ENCODE measurements at places on chromosomes 2 and 18.

DNA sequence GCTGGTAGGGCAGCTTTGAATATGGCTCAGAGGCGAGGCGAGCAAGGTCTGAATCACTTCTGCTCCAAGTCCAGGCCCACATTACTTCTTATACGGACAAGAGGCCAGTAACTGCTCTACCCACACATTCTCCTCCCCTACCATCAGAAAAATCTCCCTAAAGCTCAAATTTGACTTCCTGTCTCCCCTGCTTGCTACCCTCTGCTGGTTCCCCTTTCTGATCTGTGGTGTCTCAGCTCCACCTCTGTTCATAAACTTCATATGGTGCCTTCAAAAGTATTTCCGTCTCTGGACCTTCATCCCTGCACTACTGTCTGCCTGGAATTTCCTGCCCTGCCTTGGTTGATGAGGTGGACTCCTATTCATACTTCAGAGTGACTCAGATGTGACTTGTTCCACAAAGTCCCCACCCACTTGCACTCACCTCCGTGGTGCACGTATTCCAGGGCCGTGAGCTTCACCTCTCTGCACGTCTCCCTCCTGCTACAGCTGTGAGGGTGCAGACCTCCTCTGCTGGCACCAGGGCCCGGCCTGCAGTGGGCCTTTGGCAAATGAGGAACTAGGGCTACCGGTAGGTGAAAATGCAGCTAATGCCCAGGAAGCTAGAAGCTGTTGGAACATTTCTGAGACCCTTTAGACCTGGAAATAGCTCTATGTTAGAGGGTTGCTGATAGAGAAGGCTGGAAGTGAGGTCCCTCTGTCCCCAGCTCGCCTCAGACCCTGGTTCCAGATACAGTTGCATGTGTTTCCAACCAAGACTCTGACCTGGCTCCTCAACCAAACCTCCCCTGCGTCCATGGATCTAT, 24.6 kb upstream of the KCMF1 start:
- DNase-seq = no peak

GRCh38 chr2:24855726-24856125, 62.5 kb downstream of the CENPO start:
- DNase-seq = no peak

- DNase-seq = peak; percentile 40
Measured at GRCh38 chr2:20544153-20544747, 97.4 kb downstream of the RHOB start.

- DNase-seq = no peak
Measured at GRCh38 chr18:48022531-48023329, 92.3 kb upstream of the SMAD2 start.

GRCh38 chr2:150526827-150527226, 39.4 kb upstream of the RND3 start:
- DNase-seq = no peak

DNA sequence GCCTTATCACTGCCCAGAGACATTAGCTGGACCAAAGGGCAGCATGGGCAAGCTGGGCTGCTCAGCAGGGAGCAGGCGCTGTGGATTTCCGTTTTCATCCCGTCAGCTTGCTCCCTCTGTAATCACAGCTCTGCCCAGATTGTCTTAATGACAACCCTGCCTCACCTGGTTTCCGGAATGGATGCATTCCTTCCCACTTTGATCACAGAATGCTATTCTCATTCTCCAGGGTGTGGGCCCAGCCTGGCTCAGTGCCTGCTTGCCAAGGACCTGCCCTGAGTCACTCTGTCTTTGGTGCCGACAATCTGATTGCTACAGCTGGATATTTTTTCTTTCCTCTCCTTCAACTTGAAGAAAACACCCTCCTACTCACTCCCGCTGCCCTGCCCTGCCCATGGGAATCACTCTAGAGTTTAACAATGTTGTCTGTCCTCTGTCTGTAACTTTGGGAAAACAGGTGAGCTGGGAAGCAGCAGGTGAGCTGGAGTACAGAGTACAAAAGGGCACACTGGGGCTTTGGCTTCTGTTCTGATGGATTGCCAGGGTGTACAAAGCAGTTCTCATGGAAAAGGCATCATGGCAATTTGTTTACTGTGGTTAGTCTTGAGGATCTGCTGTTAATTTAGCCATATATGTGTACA, 27.2 kb upstream of the FAM136A start:
- DNase-seq = no peak

DNA sequence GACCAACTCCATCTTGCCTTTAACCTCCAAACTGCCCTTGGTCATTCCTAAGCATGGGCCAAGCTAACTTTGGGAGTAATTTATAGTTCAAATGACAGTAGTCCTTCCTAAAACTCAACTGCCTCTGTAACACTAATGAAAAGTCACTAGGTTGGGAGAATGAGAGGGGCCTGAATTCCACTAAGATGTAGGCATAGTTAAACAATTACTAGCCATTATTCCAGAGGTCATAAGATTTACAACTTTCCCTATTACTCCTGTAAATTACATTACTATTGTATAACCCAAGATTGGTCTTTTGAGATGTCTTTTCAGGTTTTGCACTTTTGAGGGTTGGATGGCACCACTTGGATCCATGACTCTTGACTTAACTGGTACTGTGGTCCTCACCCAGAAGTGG, 94.6 kb downstream of the SPP2 start:
- no peak for DNase-seq

DNA sequence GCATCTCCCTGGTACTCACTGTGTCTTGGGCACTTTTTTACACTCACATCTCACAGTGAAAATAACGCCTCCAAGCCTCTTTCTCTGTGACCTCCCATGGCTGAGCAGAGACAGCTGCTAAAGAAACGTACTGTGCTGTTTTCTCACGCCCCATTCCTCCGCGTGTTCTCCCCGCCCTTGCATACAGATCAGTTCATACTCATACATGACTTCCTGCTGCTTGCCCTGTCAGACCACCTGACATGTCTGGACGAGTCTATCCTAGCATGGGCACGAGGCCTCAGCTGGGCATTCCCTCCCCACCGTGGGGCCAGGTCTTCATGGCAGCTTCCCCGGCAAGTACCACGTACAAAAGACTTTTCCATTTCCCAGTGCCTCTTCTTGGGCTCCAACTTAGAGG, 21.2 kb upstream of the IL1A start:
- DNase-seq = no peak

DNA sequence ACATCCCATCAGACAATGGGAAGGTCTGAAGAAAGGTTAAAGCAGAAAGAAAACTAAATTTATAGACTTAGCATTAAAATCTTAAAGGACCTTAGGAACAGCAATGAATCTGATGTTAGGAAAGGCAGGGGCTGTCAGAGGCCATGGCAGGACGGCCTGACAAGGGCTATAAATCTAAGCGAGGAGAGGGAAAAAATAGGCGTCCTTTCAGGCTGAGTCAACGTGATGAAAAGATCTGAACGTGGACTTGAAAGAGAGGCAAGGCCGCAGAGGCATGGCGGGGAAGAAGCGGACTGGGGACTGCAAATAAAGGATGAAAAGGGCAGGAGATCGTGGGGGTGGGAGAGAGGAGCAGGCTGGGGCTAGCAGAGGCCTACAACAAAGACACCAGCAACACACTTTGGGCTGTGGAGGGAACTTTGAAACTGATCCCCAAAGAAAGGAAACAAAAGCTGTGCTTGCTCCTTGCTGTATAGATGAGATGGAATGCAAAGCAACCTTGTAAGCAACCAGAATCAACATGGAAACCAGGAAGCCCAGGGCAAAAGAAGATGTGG, 145.6 kb downstream of the NRP2 start:
- DNase-seq = no peak

DNA sequence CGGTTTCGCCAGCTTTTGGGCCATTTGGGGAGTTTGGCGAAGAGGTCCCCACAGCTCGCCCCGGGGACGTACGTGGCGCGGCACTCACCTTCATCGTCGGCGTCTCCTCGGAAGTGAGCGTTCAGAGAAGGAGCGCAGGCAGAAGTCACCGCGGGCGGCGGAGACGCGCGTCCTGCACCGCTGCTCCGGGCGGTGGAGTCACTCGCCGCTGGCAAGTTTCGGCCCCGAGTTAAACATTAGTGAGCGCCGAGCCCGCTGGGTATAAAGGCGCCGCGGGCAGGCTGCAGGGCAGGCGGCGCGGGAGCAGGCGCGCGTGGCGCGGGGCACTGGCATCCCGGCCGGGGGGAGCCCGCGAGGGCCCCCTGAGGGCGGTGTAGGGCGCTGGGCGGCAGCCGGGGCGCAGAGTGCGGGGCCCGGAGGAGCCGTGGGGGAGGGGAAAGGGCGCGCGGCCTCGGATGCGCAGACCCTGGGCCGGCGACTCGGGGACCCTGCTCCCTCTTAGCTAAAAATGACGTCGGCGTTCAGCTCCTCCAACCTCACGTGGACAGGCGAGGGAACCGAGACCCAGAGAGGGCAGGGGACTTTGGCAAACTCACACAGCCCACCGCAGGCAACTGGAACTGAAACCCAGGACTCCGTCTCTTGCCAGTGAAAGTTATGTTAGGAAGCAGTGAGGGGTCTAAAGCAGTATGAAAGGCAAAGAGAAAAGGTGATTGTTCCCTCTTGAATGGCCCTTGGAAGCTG, at the start of gene DPP4:
DPP4 (minus strand) TSS at position 328 of the 744 bp plus-strand sequence; CDS start at position 94, 234 bp downstream.
- DNase-seq = no peak

GRCh38 chr2:201057087-201057521, 14.4 kb downstream of the HYCC2 start:
- no peak for DNase-seq

DNA sequence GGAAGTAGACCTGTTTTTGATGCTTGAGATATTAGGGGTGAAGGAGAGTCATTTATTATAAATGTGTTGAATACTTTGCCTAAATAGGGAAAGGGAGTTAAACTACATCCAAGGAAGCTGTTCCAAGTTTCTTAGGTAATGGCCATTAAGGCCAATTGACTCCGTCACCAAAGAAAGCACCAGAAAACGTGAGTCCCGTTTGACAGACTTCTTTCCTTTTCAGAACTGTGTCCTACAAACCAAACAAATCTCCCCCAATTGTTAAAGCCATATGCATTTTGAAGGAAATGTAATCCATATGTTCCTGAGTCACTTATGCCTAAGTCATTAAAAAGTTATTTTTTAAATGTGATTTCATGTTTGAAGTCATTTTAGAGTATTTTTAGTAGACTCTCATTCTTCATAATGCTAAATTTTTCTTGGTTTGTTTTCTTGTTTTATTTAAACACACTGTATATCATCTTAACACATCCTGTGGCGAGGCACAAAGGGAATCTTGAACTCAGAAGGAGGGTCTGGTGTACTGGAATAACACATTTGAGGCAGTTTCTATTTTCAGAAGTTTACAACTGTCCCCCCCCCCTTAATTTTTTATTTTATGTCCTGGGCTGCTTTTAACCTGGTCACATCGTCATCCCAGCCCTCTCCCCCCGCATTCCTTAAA, 133.7 kb downstream of the RHBDD1 start:
- DNase-seq = no peak

DNA sequence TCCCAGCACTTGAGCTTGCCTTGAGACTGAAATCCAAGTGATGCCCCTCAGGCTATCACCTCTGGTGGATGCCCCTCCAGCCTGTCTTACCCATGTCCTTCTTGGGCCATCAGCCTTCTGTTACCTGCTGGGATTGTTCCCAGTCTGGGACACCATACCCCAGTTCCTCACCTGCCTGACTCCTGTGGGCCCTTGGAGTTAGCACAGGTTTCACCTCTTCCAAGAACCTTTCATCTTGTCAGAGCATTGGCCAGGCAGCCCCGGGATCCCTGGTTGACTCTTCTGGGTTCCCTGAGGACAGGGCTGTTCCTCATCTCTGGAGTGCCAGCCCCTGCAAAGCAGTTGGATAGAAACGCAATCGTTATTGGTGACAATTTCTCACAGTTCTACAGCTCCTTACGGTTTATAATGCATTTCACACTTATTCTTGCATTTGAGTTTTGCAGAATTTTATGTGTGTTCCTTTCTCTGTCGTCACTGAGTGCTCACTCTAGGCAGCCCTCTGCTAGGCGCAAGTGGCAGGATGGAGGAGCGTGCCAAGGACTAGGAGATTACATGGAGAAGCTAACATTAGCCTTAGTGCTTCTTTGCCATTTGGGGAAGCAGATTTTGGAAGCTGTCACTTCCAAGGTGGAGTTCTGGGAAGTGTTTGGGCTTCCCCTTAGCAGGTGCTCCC, 139.7 kb downstream of the DDX1 start:
- no peak for DNase-seq

GRCh38 chr18:58253871-58254270, 209.8 kb downstream of the NEDD4L start:
- no peak for DNase-seq

- no peak for DNase-seq
Measured at GRCh38 chr2:9983401-9984216, 32.1 kb downstream of the GRHL1 start.

DNA sequence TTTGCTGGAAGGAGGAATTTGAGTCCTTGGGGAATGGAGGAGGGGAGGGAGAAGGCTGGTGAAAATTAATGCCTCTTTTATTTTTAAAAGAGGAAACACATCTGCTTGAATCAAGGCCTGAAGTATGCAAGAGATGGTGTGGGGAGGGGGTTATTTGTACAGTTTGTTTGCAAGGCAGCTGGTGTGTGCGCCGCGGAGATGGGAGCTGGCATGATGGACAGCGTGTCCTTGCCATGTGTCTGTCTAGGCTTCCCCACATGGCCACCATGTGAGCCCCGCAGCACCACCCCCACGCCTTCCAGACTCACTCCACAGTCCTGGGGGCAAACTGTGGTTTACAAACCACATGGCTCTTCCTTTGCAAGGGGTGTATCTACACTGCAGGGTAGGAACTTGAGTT, 154.8 kb upstream of the APCDD1 start:
- no peak for DNase-seq

- no peak for DNase-seq
Measured at GRCh38 chr18:59717291-59717690, 20.1 kb upstream of the CCBE1 start.

DNA sequence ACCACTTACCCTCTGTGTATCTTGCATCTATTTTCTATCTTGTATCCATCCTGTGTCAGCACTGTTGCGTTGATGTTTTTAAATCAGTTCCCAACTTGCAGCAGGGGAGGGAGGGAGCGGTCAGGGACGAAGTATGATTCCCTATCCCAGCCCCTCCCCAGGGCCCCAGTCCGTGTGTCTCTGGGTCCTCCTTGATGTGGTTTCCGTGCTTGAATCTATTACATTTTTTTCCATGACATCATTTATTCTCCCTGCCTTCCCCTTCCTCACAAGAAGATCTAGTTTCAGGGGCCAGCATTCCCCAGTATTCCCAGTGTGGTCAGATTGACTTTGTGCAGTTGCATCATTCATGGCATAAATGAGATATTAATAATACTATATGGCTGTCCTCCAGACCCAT, 479.3 kb downstream of the PTPRM start:
- no peak for DNase-seq

DNA sequence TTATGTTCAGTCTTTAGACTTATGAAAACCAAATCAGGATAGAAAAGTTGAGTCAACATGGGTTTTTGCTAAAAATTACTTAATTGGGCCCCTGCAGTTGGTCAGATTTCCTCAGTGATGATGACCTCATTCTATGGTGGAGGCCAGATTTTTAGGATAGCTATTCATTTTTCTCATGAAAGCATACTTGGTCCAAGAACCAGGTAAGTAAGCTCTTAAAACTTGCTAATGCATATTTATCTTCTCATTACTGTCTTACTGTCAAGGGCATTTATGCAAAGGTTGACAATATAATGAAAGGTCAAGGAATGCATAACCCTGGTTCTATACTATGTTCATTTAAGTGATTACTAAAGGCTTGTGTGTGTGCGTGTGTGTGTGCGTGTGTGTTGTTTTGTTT, 650.6 kb downstream of the SATB2 start:
- DNase-seq = no peak

GRCh38 chr2:241376808-241377207, 20.7 kb downstream of the FARP2 start:
- DNase-seq = no peak

- DNase-seq = no peak
Measured at GRCh38 chr2:119252186-119253113, 28.8 kb downstream of the STEAP3 start.

GRCh38 chr18:69969491-69969890, 21.8 kb upstream of the CD226 start:
- DNase-seq = no peak

Measured in NCI-H187 (cell line).